ENCODE measurements at places on chromosomes 11 and 22. TPM values are rescaled to one million over a fixed set of nuclear protein-coding genes. Genes with fewer than 3 reads are reported as not detected.

Gene SUSD2
- 1.2 TPM for total RNA-seq

Gene MMP12
- not detected for total RNA-seq

Gene OR8D4
- total RNA-seq = not detected

Gene MS4A4E
- 0.43 TPM for total RNA-seq

Gene NOX4
- not detected for total RNA-seq
